ENCODE measurements at places on chromosomes 5 and 9.

- peak overlapping the region; percentile 93 for H3K27ac ChIP-seq
- H3K4me1 ChIP-seq, result peaks cover 69% of the 10 kb centered on the region
- no peaks in the 10 kb centered on the region for H3K27me3 ChIP-seq
- peak overlapping the region; percentile 93 for H3K4me3 ChIP-seq
These were observed 1.5 kb downstream of the NDFIP1 start for GRCh38 chr5:142110046-142110531.

DNA sequence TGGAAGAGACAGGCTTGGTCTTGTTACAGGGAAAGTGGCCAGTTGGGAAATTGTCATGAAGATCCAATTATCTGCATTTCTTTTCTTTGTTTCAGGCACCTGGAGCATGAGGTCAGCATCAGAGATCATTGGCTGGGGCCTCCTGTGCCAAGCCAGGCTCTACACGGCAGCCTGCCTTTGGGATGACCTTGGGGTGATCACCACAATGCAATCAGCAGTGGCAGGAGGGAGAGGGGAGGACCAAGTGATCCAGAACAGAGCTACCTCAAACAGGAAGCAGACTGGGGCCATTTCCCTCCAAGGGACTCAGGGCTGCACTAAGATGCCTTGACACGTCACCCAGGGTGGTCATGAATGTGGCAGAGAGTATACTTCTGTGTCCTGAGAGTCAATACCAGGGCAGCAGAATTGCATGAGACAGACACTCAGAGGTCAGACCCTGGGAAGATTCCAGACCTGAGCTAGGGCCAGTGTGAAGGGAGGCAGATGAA lies 8.9 kb downstream of the SMIM23 start:
- peaks cover 1% of the 10 kb centered on the region for H3K27me3 ChIP-seq
- no peaks in the 10 kb centered on the region for H3K36me3 ChIP-seq
- H3K4me3 ChIP-seq, result no peak overlapping the region
- DNase-seq, result no peak
- H3K27ac ChIP-seq, result no peak overlapping the region

GRCh38 chr9:78001946-78002731 lies 29.5 kb downstream of the GNAQ start:
- peaks cover 12% of the 10 kb centered on the region for H3K36me3 ChIP-seq
- DNase-seq, result no peak
- H3K27ac ChIP-seq, result no peak overlapping the region
- H3K4me3 ChIP-seq, result no peak overlapping the region

- no peaks in the 10 kb centered on the region for H3K27me3 ChIP-seq
- no peak overlapping the region for H3K4me3 ChIP-seq
- DNase-seq, result peak; percentile 89
- H3K4me1 ChIP-seq, result peaks cover 7% of the 10 kb centered on the region
- no peak overlapping the region for H3K27ac ChIP-seq
These were observed 20.3 kb downstream of the PTPA start for GRCh38 chr9:129131300-129132145.

DNA sequence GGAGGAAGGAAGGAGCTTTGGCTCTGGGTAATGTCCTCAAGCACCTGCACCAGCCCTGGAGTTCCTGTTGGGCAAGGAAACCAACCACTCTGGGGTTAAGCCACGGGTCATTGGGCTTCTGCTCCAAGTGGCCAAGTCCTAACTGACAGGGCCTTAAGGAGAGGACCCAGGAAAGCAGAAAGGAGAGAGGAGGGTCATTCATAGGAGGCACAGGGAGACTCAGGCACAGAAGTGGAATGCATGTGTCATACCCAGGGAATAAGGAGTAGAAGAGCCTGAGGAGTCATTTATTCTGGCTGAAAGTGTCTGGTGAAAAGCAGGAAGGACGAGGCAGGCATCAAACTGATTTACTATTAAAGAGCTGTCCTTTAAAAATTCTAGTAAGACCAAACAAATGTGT lies 129.2 kb downstream of the DMRT2 start:
- no peak overlapping the region for H3K27ac ChIP-seq
- no peak for DNase-seq
- H3K4me1 ChIP-seq, result no peaks in the 10 kb centered on the region
- no peaks in the 10 kb centered on the region for H3K27me3 ChIP-seq
- H3K36me3 ChIP-seq, result no peaks in the 10 kb centered on the region
